Osteoblast (primary cell): ENCODE measurements at places on chromosomes 3 and 15.
A peak's percentile ranks its signal among the peaks of the same experiment; 100 is the strongest.

DNA sequence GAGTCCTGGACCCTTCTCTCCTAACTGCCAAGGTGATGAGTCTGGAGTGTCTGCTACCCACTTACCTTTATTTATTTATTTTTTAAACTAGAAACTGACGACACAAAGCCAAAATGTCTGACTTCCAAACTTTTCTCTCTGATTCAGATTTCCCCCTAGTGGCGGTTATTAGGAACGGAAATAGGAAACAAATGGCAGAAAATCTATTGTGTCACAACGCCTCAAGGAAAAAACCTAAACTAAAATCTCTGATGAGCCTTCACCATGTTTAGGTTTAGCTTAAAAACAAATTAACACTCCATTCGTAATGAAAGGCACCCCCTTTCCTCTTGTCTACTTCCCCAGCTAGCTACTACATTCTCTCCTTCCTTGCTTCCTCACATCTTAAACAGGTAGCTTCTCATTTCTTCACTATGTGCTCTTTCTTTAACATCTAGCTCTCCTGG lies 94.0 kb upstream of the MEX3B start:
- no peak overlapping the region for H3K4me3 ChIP-seq
- H3K4me1 ChIP-seq = peaks cover 40% of the 10 kb centered on the region
- H3K27ac ChIP-seq = peak overlapping the region; percentile 56
- H3K36me3 ChIP-seq = peaks cover 4% of the 10 kb centered on the region
- no peak for DNase-seq

GRCh38 chr3:51578238-51578637 lies 39.7 kb downstream of the RAD54L2 start:
- H3K4me1 ChIP-seq = peaks cover 8% of the 10 kb centered on the region
- peaks cover under 1% of the 10 kb centered on the region for H3K36me3 ChIP-seq
- H3K4me3 ChIP-seq = no peak overlapping the region
- H3K27me3 ChIP-seq = no peaks in the 10 kb centered on the region

DNA sequence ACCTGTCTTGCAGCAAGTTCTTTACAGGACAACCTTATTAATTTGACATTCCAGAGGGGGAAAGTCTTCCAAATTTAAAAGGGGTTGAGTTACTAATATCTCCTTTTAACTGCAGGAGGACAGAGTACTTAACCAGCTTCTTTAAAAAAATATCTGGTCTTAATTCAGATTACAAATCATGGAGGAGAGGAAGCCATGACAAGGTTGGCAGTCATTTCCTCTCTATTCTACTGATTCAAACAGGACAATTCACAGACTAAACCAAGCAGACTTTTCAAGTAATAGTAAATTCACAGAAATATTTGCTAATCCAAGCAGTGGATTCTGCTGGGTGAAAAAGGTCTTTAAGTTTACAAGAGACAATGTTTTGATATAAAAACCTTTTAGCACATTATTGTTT lies 185.3 kb downstream of the CFAP20DC start:
- DNase-seq = no peak
- no peaks in the 10 kb centered on the region for H3K4me1 ChIP-seq
- no peaks in the 10 kb centered on the region for H3K27me3 ChIP-seq
- no peak overlapping the region for H3K4me3 ChIP-seq
- no peak overlapping the region for H3K27ac ChIP-seq

GRCh38 chr3:184183679-184184078 lies 2.3 kb upstream of the ABCF3 start:
- no peak overlapping the region for H3K4me3 ChIP-seq
- DNase-seq = no peak
- no peak overlapping the region for H3K27ac ChIP-seq
- H3K27me3 ChIP-seq = no peaks in the 10 kb centered on the region
- peaks cover 83% of the 10 kb centered on the region for H3K36me3 ChIP-seq

GRCh38 chr3:194489736-194490612 lies 3.2 kb upstream of the ATP13A3 start:
- no peak overlapping the region for H3K4me3 ChIP-seq
- H3K36me3 ChIP-seq = peaks cover 4% of the 10 kb centered on the region
- H3K27ac ChIP-seq = peak overlapping the region; percentile 86

GRCh38 chr3:100966807-100967206 lies 26.4 kb downstream of the ABI3BP start:
- H3K36me3 ChIP-seq = no peaks in the 10 kb centered on the region
- DNase-seq = no peak
- H3K27me3 ChIP-seq = no peaks in the 10 kb centered on the region
- H3K4me1 ChIP-seq = peaks cover 5% of the 10 kb centered on the region

DNA sequence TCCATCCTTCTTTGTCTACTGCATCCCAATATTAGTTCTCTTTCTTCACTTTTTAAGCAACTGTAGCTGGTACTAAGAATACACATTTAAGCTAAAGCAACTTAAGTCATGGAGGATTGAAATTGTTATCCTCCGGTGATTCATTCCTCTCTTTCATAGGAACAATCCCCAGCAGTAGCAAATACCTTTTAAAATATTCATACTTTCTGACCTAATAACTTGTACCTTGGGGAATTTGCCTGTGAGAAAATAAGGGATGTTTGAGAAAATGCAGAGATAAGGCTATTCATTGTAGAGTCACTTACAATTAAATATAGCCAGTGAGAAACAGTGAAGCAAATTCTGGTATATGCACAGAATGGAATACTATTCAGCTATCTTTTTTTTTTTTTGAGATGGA lies 66.0 kb downstream of the VPS13C start:
- H3K36me3 ChIP-seq = peaks cover 3% of the 10 kb centered on the region
- H3K27me3 ChIP-seq = no peaks in the 10 kb centered on the region
- no peak overlapping the region for H3K4me3 ChIP-seq
- peak; percentile 90 for DNase-seq
- H3K27ac ChIP-seq = peak overlapping the region; percentile 38

DNA sequence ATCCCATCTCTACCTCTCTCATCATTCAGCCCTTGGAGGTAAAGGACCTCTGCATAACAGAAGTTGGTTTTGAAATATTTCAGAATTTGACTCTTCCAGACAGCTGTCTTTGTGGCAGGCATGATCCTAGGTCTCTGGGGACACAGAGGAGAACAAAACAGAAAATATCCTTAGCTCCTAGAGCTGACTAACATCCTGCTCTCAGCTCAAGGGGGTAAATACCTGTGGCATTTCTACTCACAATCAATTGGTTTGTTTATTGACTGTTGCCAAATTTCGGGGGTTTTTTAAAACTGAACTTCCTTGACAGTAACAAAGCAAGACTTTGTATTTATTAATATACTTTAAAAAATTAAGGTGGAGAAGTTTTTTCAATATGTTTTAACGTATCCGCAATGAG lies 78.8 kb downstream of the EOMES start:
- H3K4me1 ChIP-seq = peaks cover 18% of the 10 kb centered on the region
- no peaks in the 10 kb centered on the region for H3K27me3 ChIP-seq
- H3K36me3 ChIP-seq = no peaks in the 10 kb centered on the region

- no peak overlapping the region for H3K4me3 ChIP-seq
- H3K36me3 ChIP-seq = no peaks in the 10 kb centered on the region
- no peak overlapping the region for H3K27ac ChIP-seq
- no peaks in the 10 kb centered on the region for H3K27me3 ChIP-seq
- DNase-seq = no peak
Observed at GRCh38 chr3:109563149-109563548, 225.8 kb upstream of the DPPA4 start.

- no peaks in the 10 kb centered on the region for H3K36me3 ChIP-seq
- no peak overlapping the region for H3K27ac ChIP-seq
- H3K4me3 ChIP-seq = peak overlapping the region; percentile 50
- H3K27me3 ChIP-seq = peaks cover 4% of the 10 kb centered on the region
Observed at GRCh38 chr3:134600685-134601463, 49.9 kb downstream of the KY start.

- no peaks in the 10 kb centered on the region for H3K27me3 ChIP-seq
- H3K27ac ChIP-seq = peak within 1 kb of the TSS; percentile 99
- H3K4me1 ChIP-seq = peaks cover 77% of the 10 kb centered on the region
- peak; percentile 99 for DNase-seq
- H3K36me3 ChIP-seq = peaks cover 9% of the 10 kb centered on the region
Observed at GRCh38 chr15:40340740-40341400, at the start of gene CCDC9B. Gene CCDC9B, minus strand, starts transcription at chr15:40340939. Its CDS starts 120 bp downstream, at chr15:40340819.

DNA sequence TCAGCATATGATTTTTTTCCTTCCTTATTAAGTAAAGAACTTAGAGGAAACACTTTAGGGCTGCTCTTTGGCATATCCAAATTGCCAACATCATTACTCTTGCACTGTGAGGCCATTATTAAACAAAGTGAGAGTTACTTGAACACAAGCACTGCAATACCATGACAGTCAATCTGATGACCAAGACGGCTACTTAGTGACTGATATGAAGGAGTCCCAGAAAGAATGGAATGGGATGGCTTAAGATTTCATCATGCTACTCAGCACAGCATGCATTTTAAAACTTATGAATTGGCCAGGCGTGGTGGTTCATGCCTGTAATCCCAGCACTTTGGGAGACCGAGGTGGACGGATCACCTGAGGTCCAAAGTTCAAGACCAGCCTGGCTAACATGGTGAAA lies 55.2 kb downstream of the FAM98B start:
- H3K27ac ChIP-seq = no peak overlapping the region
- H3K36me3 ChIP-seq = no peaks in the 10 kb centered on the region
- peaks cover 5% of the 10 kb centered on the region for H3K27me3 ChIP-seq

GRCh38 chr3:55688154-55688553 lies 201.0 kb upstream of the WNT5A start:
- no peak for DNase-seq
- no peak overlapping the region for H3K4me3 ChIP-seq
- H3K27ac ChIP-seq = no peak overlapping the region
- H3K27me3 ChIP-seq = peaks cover 13% of the 10 kb centered on the region
- H3K4me1 ChIP-seq = peaks cover 2% of the 10 kb centered on the region

GRCh38 chr15:101128221-101129015 lies 123.4 kb downstream of the CHSY1 start:
- no peaks in the 10 kb centered on the region for H3K27me3 ChIP-seq
- peak overlapping the region; percentile 12 for H3K4me3 ChIP-seq
- H3K27ac ChIP-seq = peak overlapping the region; percentile 100
- peak; percentile 84 for DNase-seq

- no peaks in the 10 kb centered on the region for H3K27me3 ChIP-seq
- no peak for DNase-seq
- peaks cover 21% of the 10 kb centered on the region for H3K4me1 ChIP-seq
- H3K36me3 ChIP-seq = no peaks in the 10 kb centered on the region
- no peak overlapping the region for H3K4me3 ChIP-seq
Observed at GRCh38 chr3:155232605-155233004, 60.9 kb downstream of the STRIT1 start.

DNA sequence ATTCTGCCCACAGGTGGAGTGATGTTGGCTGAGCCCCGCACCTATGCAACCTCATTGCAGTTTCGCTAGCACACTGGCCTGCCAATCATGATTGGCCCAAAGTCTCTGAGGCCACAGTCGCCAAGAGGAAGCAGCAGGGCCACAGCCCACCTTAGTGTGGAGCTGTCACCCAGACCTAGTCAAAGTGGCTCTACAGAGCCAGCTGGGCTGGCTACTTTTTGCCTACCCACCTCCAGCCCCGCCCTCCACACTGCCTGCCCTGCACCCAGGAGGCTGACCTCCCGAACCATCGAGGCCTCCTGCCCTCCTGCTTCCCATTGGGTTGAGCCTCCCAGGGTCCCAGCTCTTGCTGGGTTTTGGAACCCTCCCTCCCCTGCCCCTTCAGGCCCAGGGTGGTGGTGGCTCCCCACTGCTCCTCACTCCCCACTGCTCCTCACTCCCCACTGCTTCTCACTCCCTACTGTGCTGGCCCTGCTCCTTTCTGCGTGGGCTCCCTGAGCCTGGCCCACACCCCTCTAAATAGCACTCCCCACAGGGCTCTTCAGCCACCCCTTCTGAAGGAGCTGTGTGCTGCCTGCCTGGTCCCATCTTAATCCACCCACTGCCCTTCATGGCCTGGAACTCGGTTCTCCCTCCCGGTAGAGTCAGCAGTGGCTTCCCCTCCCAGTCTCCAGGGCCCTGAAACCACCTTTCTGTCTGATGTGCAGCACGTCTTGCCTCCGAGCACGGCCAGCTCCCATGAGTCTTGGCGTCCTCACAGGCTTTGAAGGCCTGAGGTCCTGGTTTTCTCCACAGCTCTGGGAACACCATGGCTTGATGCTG lies 89.3 kb downstream of the WNT7A start:
- no peaks in the 10 kb centered on the region for H3K36me3 ChIP-seq
- H3K4me1 ChIP-seq = no peaks in the 10 kb centered on the region
- no peak overlapping the region for H3K27ac ChIP-seq
- DNase-seq = peak; percentile 45

DNA sequence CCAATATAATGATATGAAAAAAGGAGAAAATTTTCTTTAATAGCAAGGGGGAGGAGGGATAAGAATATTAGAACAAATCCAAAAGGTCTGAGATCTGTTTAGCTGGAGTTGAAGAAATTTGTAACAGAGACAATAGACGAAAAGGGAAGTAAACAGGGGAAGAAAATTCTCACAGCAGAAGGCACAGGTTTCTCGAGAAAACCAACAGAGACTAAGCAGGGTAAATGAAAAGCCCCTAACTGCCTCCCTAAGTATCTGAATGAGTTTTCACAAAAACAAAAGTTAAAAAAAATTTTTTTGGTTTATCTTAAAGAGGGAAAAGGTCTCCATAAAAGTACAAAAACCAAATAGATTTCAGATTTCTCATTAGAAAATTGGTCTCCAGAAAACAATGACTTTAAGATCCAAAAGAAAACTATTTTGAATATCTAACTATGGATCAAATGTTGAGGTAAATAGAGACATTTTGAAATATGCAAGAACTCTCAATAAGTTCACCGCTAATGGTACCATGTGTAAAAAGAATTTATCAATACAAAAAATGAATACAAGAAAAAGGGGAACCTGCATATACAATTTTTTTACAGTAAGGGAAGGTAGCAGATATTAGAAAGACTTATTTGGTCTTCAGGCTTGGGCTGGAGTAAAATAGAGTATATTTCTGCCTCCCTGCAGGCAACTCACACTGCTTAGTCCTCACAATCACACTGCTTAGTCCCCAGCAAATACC lies 23.9 kb upstream of the NEK10 start:
- no peak overlapping the region for H3K4me3 ChIP-seq
- DNase-seq = no peak
- no peaks in the 10 kb centered on the region for H3K4me1 ChIP-seq
- H3K27ac ChIP-seq = no peak overlapping the region

GRCh38 chr3:102163039-102163817 lies 271.6 kb upstream of the ZPLD1 start:
- H3K27ac ChIP-seq = peak overlapping the region; percentile 85
- H3K36me3 ChIP-seq = no peaks in the 10 kb centered on the region
- H3K27me3 ChIP-seq = no peaks in the 10 kb centered on the region
- H3K4me3 ChIP-seq = no peak overlapping the region
- H3K4me1 ChIP-seq = peaks cover 37% of the 10 kb centered on the region

DNA sequence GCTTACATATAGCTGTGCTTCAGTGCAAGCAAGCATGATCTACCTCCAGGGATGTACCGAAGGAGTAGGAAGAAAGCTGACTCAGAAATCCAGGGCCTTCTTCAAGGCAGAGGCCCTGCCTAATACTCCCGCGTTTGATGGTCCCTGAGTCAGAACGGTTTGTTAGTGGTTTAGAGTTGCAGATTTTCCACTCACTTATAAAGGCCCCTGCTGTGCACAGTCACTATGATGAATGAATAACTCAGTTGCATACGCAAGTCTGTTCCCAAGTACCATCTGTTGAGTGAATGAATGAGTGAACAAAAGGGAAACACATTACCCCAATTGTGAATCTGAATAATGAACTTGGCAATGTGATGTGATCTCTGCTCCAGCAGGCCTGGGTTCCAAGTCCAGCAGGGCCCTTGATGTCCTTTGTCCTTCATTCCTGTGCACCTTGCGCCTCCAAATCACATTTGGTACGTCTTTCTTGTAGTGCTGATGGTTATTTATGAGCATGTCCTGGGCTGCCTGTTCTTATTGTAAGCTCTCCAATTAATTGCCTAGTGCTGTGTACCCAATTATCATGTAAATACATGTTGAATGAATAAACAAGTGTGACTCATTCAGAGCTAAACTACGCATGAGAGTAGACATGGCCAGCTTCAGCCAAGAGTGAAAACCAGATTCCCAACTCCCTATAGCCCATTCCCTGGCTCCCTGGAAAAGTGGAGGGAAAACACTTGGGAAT lies 85.3 kb upstream of the LIMD1 start:
- H3K27me3 ChIP-seq = no peaks in the 10 kb centered on the region
- H3K27ac ChIP-seq = peak overlapping the region; percentile 89
- no peak overlapping the region for H3K4me3 ChIP-seq
- peaks cover 32% of the 10 kb centered on the region for H3K4me1 ChIP-seq
